ENCODE measurements at places on chromosomes 7 and 10. TPM values are rescaled to one million over a fixed set of nuclear protein-coding genes. Genes with fewer than 3 reads are reported as not detected.

ITIH5 gene
- not detected for total RNA-seq

- no peak for DNase-seq
These were observed 462.5 kb downstream of the PLXNA4 start for GRCh38 chr7:132113536-132114371.

HMX3 gene
- total RNA-seq, result not detected

DNA sequence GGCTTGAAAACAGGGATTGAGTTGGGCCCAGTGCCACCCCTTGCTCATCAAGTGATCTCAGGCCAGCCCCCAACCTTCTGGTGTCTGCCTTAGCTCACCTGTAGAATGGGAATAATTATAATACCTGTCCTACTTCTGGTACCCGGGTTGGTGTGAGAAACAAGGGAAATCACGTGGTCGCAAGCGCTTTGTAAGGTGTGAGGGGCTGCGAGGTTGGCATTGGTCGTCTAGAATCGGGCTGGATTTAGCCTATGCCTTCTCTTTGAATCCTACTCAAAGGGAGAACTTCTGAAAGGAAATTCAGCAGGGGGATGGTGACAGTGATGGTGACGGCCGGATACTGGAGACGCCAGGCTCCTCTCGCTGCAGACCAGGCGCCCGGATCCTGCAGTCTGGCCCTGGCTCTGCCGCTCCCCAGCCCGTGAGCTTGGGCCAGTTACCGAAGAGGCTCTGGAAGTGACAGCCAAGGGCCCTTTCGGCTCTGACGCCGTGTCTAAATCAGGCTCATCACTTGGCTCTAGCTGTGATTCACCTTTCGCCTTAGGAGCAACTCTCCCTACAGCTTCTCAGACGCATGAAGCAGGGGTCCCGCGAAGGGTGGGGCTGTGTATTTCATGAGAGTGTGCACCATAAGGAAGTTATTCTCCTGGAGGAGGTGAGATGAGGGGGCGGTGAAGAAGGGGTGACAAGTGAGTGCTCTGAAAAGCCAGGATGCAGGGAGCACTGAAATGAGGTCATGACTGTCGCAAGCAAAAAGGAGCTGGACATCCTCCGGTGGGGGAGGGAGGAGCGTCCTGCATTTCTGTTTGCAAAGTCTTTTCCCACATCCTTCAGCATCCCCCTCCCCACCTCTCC, 4.0 kb upstream of the CREB5 start:
- DNase-seq, result peak; percentile 22

CTNNA3 gene
- not detected for total RNA-seq

AKR1C2 gene
- total RNA-seq, result not detected

DNA sequence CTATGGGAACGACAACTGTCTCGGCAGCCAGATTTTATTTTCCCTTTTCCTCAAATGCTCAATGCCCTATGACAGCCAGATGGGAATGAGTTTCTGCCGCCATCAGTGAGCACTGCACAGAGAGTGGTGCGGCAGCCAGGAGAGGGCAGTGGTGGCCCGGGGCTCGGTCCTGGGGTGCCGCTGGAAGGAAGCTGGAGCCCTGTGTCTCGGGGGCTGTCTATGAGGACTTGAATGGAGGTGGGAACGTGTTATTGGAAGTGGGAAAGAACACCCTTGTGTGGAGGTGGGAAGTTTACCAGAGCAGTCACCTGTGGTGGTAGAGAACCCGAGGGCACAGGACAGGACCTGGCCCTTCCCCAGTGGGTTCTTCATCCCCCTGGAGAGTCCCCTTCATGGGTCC, 35.8 kb downstream of the JAKMIP3 start:
- no peak for DNase-seq

UMAD1 gene
- total RNA-seq, result 13.1 TPM

VGF gene
- total RNA-seq, result 0.11 TPM

- DNase-seq, result no peak
These were observed 6.2 kb upstream of the TPST1 start for GRCh38 chr7:66198956-66199355.

CYP2W1 gene
- not detected for total RNA-seq

GRCh38 chr7:94579470-94579869, 69.9 kb downstream of the CASD1 start:
- no peak for DNase-seq

TMEM196 gene
- total RNA-seq, result not detected

DNA sequence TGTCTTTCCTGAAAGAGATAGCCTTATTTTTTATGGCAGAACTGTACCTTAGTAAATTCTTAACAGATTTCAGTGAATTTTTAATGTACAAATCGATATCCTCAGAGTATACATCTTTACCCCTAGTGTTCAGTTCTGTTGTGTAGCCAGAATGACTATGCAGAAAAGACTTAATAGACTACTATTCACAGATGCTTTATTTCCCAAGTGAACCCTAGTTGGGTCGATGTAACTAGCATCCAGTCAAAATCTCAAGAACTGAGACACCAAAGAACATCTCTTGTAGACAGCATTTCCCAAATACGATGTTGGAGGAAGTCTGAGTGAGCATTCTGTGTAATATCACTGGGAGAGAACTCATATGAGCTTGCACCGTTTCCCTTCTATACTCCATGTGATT, 1.5 kb downstream of the AKR1C3 start:
- DNase-seq, result no peak

DNA sequence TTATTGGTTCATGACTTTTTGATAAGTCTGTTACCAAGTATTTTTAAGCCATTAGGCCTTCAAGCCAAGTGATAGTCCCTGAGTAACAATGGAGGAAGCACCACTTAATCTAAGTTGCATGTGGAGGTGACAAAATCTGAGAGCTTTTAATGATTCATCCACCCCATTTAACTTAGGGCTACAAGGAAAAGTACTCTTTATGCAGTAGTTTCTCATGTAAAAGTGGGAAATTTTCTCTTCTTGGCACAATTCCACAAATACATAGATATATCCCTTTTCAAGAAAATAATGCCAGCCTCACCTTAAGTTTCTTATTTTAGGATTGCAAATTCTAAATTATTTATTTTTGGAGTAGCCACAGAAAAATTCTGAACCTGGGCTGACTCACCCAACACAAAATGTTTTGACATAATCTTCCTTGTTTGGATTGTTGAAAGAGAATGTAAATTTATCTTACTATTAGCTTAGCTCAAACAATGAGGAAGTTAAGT, 85.7 kb downstream of the SUGCT start:
- DNase-seq, result no peak

GRCh38 chr7:105084581-105084980, 70.6 kb downstream of the KMT2E start:
- no peak for DNase-seq

GRID1 gene
- total RNA-seq, result not detected

ZDHHC6 gene
- 61.3 TPM for total RNA-seq

- DNase-seq, result no peak
These were observed 4.5 kb upstream of the DGKI start for GRCh38 chr7:137850972-137851945.

TMEM139 gene
- 2.3 TPM for total RNA-seq

- no peak for DNase-seq
These were observed 104.0 kb upstream of the ZEB1 start for GRCh38 chr10:31215052-31215451.

ATOH7 gene
- not detected for total RNA-seq

- DNase-seq, result no peak
These were observed 448.5 kb upstream of the ANKRD30A start for GRCh38 chr10:36676756-36677430.

DNA sequence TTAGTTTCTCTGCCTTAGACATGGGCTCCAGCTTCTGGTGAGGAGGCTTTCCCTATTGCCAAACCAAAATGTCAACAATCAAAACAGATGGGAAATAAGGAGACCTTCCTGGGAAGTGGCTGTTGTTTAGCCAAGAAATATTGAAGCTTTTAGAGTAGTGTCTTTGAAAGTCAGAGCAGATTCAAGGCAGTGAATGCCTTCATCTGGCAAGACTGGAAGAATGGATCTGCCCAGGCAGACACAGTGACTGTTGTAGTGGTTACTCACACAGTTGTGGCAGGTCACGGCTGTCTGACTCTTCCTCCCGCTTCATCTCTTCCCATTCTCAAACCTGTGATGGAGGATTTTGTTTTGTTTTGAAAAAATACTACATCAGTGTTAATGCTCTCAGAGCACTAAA, 154.1 kb upstream of the ADO start:
- no peak for DNase-seq

DNA sequence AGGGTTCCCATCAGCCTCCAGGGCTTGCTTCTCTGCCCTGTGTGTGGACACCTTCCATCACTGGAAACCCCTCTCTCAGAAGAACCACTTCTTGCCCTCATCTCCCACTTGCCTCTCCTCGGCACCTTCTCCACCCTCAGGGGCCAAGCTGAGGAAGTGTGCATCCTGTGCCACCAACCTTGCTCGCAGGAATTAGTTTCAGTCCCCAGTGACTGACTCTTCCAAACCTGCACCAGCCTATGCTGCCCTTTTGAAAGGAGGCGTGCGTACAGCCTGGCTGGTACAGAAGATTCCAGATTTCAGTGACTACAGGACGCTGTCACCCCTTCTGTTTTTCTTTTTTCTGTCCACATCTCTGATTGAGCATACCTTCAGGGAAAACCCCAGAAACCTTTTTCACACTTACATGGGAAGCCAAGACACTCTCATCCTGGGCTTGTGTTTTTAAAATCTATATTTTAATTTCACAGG, 67.1 kb downstream of the IKZF1 start:
- DNase-seq, result peak; percentile 55

DNA sequence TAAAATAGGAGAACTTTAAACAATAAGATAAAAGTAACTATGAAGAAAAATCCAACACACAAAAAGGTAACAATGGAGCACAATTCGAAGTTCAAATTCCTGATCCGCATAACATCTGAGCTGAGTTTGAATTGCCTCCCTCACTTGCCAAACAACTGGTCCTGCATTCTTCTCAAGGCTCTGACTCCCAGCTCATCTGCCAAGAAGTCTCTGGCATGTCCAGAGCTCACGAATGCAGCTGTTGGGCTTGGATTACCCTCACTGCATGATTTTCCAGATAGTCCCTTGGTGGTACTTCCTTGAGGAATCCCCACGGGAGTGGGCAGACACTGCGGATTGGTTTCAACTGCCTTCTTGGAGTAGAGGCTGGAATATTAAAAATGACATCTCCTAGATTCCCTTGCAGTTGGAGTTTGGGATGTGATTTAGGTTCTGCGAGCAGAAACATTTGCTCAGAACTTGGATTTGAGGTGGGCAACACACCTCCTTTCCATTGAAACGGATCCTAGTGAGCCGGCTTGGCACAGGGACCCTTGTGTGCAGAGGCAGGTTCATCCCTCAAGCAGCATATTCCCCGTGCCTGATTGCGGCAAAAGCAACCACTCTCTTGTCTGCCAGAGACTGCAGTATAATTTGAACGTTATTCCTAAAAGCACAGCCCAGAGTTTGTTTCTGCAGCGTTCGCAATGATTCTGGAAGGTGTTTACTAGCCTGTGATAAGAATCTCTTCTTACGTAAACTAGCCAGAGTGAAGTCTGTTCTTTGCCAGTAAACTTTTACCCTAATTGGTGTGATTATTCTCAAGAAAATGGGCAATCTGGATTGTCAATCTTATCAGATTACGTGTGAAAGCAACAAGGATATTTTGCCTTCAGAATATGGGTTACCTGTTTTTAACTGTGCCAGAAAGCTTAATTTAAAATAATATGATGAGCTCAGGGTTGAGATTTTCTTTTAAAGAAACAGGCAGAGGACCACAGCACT, 23.4 kb upstream of the PRKCQ start:
- DNase-seq, result no peak

- peak; percentile 19 for DNase-seq
These were observed 113.3 kb upstream of the CREB5 start for GRCh38 chr7:28298870-28299518.

TCAF2 gene
- total RNA-seq, result 47.6 TPM

- DNase-seq, result no peak
These were observed 52.0 kb downstream of the ZRANB1 start for GRCh38 chr10:124993736-124994451.

DNA sequence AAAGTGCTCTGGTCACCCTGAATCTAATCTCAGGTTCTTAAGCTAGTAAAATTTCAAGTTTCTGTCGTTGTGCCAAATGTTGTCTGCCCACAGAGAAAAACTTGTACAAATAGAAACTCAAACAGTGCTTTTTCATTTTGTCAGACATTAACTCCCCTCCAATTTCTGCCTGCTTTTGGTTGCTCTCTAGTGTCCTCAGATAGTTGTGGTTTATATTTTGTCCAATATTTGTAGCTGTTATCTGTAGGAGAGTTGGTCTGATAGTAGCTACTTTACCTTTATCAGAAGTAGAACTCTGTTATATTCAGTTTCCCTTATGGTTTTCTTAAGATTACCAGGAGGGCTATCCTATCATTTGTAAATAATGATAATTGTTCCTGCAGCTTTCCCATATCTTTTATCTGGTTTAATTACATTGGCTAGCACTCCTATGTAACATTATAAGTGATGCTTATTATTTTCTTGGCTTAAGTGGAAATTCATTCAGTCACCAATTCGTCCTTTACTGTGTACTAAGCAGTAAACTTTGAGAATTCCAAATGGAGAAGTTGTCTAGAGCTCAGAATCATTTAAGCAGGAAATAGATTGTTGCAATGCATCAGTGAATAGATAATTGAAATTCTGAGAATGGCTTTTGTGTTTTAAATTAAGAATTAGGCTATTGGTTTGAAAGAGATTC, 91.0 kb downstream of the ANKIB1 start:
- no peak for DNase-seq

DNA sequence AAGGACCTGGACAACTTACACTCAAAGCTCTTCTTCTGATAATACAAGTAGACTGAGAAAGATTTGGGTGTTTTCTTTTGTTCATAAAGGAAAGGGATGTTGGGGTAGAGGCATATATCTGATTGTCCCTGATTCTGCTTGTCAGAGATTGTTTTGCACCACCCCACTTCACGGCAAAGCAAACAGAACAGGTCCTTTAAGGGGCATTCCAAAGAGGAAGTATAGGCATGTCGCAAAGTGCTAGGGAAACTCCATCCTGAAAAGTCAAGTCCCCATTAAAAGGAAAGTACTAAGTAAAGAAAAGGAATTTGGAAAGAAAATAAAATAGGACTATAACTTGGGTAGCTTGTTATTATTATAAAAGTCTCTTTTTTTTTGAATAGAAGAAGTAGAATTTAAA, 233.0 kb downstream of the DNAJB9 start:
- no peak for DNase-seq

DNA sequence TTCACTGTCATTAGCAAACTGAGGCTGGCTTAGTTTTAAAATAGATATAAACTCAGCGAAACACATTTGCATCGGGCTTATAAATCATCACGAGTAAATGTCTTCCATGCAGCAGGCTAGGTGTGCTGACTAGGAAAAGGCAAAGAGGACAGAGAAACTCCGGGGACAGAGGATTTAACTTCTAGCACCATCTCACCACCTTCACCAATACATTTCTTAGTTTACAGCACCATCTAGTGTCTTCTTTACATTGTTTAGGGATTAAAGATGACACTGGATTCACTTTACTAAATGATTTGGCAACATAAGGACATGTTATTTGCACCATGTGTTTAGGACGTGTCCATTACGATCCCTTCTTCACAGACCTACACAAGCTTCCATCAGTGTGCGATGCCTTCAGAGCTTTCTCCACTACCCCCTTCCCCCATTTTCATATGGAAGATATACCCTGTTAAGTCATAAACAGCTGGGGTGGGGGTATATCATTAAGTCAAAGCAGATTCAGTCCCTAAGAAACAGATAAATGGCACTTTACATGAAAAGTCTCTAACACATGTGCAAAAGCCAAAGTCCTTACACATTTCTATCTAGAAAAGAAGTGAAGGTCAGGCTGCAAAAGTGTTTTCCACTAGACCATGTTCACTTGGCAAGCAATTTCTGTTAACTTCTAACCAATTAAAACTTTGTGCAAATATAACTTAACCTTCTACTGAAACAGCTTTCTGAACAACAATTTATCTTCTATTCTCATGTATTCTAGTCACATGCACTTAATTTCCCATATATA, 103.3 kb downstream of the GRB10 start:
- DNase-seq, result no peak

Data from activated CD4-positive, alpha-beta T cell treated with anti-CD3 and anti-CD28 coated beads for 36 hours (primary cell).